ENCODE measurements at places on chromosomes 5 and 9. TPM values are rescaled to one million over a fixed set of nuclear protein-coding genes. Genes with fewer than 3 reads are reported as not detected.

Gene SNCB
- total RNA-seq, result not detected

GRCh38 chr5:35903631-35904203, 34.7 kb downstream of the CAPSL start:
- no peaks in the 10 kb centered on the region for H3K36me3 ChIP-seq
- H3K4me1 ChIP-seq, result no peaks in the 10 kb centered on the region
- no peaks in the 10 kb centered on the region for H3K27me3 ChIP-seq
- no peak overlapping the region for H3K4me3 ChIP-seq
- no peak for DNase-seq

- no peak overlapping the region for H3K4me3 ChIP-seq
- no peaks in the 10 kb centered on the region for H3K36me3 ChIP-seq
- no peaks in the 10 kb centered on the region for H3K27me3 ChIP-seq
- no peak for DNase-seq
These were observed 581.5 kb downstream of the CCDC171 start for GRCh38 chr9:16134351-16134750.

GRCh38 chr5:95858023-95858461, 35.5 kb upstream of the GLRX start:
- no peaks in the 10 kb centered on the region for H3K36me3 ChIP-seq
- H3K27ac ChIP-seq, result no peak overlapping the region
- peaks cover 18% of the 10 kb centered on the region for H3K4me1 ChIP-seq

All from B cell (primary cell).